ENCODE measurements at places on chromosomes 6 and 20. TPM values are rescaled to one million over a fixed set of nuclear protein-coding genes. Genes with fewer than 3 reads are reported as not detected.

Gene LGSN
- not detected for total RNA-seq

Gene ID1
- 31.3 TPM for total RNA-seq

Gene MAS1
- total RNA-seq, result not detected

Gene MUCL3
- not detected for total RNA-seq

Gene SCRT2
- total RNA-seq, result not detected

Gene KHDC3L
- not detected for total RNA-seq

Gene ID4
- 1.5 TPM for total RNA-seq

Gene SPINT4
- not detected for total RNA-seq

Gene MAD2L1BP
- total RNA-seq, result 24.3 TPM

Gene ENPP4
- total RNA-seq, result 1.1 TPM

Gene BEND3
- 2.8 TPM for total RNA-seq

Gene TP53TG5
- not detected for total RNA-seq

Gene MRPS18B
- total RNA-seq, result 88.8 TPM

Gene LY86
- not detected for total RNA-seq

Measured in placental pericyte (primary cell).